ENCODE measurements at places on chromosomes 12 and 14.

DNA sequence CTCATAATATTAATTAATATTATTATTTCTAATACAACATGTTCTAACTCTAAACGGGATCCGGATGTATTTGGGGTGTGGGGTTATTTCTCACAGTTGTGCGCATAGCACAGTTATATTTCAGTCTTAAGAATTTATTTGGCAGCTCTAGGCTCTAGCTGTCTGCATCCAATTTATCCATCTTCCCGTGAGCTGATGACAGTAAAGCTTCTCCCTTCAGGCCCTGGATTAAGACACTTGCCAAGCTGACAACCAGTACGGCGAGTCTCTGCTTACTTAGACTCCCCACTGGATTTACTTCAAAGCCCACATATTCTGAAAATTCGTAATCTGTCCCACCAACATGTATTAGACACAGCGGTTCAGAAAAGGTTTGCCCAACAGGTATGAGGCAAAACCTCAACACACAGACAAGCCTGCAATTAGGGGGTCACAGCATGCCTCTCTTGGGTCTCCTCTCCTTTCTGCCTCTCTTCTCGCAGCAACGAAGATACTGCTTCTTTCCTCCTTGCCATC lies 232.9 kb upstream of the TMTC1 start:
- no peak for DNase-seq

DNA sequence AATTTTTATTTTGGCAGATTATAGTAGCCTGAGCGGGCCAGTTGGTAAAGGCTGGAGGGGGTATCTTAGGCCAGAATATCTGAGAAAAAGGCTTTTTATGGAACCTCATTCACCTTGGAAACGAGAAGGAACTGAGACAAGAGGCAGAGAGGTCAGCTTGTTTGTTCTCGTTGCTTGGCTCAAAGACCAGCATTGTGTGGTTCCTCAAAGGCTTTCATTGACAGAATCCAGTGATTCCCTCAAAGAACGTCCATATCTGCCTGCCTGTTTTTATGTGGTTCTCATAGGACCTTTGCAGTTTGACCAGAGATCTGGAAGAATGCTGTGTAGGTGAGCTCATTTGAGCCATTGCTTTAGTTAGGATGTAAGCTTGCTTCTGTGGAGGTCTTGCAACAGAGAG lies 117.3 kb downstream of the CFAP54 start:
- no peak for DNase-seq

- no peak for DNase-seq
These were observed 259.7 kb upstream of the DCN start for GRCh38 chr12:91441993-91442952.

DNA sequence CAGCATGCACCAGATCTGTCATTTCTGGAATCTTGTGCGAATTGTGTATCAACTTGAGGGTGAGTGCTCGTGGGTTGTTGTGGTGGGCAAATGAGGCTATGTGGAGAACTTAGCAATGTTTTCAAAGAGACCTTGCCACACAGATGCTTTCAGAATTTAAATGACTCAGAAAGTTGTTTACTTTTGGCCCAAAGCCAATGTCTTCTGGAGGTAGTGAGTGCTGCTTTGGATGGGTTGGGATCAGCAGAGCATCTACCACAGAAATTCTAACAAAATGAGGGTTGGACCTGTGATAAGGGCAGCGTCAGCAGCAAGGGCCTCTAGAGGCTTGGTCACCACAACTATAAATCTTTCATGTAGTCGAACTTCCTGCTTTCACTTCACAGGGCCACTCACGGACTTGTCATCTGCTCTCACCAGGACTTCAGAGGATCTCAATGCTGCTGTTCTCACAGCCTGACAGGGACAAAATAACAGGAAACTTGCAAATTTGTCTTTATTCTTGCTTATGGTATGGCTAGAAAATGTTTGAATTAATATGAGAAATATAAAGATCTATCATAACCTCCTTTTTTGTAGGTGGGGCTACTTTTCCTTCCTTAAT lies 111.4 kb downstream of the DACT1 start:
- no peak for DNase-seq

Data from SK-N-DZ (cell line).